Neural cell (in vitro differentiated cells): ENCODE measurements at places on chromosomes 1 and 21. TPM values are rescaled to one million over a fixed set of nuclear protein-coding genes. Genes with fewer than 3 reads are reported as not detected.

AHCTF1 gene
- polyA plus RNA-seq: 27.1 and 28.5 TPM in 2 replicates

KLF17 gene
- polyA plus RNA-seq: not detected in 2 replicates

SPRR4 gene
- not detected in 2 replicates for polyA plus RNA-seq

GNG4 gene
- polyA plus RNA-seq: 57.6 and 63.2 TPM in 2 replicates

ERO1B gene
- 2.7 and 3.9 TPM in 2 replicates for polyA plus RNA-seq

PPIAL4G gene
- not detected in 2 replicates for polyA plus RNA-seq

ADAMTS5 gene
- 0.90 and 1.6 TPM in 2 replicates for polyA plus RNA-seq

CAPZA1 gene
- 79.0 and 82.2 TPM in 2 replicates for polyA plus RNA-seq

KDM5B gene
- polyA plus RNA-seq: 88.4 and 103 TPM in 2 replicates
